Hepatocyte (in vitro differentiated cells): ENCODE measurements at places on chromosomes 7 and 10. TPM values are rescaled to one million over a fixed set of nuclear protein-coding genes. Genes with fewer than 3 reads are reported as not detected.

GRCh38 chr10:72083790-72084459, 4.4 kb downstream of the SPOCK2 start:
- H3K27me3 ChIP-seq: peaks cover 45% of the 10 kb centered on the region
- H3K36me3 ChIP-seq: no peaks in the 10 kb centered on the region
- H3K4me3 ChIP-seq: no peak overlapping the region
- no peak for DNase-seq
- H3K27ac ChIP-seq: no peak overlapping the region

- H3K4me3 ChIP-seq: no peak overlapping the region
- no peak overlapping the region for H3K27ac ChIP-seq
- H3K4me1 ChIP-seq: no peaks in the 10 kb centered on the region
- DNase-seq: no peak
- H3K36me3 ChIP-seq: no peaks in the 10 kb centered on the region
- no peaks in the 10 kb centered on the region for H3K27me3 ChIP-seq
Measured at GRCh38 chr7:131161103-131161502, 166.6 kb upstream of the MKLN1 start.

- no peak for DNase-seq
- no peaks in the 10 kb centered on the region for H3K4me1 ChIP-seq
- H3K36me3 ChIP-seq: no peaks in the 10 kb centered on the region
- no peak overlapping the region for H3K4me3 ChIP-seq
Measured at GRCh38 chr7:98241674-98242241, 10.3 kb downstream of the TECPR1 start.

GRCh38 chr10:103431902-103432301, 20.3 kb downstream of the CALHM2 start:
- no peaks in the 10 kb centered on the region for H3K4me1 ChIP-seq
- no peak for DNase-seq
- H3K4me3 ChIP-seq: no peak overlapping the region

GRCh38 chr7:32648408-32649156, 153.3 kb downstream of the AVL9 start:
- no peak for DNase-seq
- no peaks in the 10 kb centered on the region for H3K36me3 ChIP-seq
- no peaks in the 10 kb centered on the region for H3K27me3 ChIP-seq
- no peak overlapping the region for H3K27ac ChIP-seq
- no peaks in the 10 kb centered on the region for H3K4me1 ChIP-seq
- no peak overlapping the region for H3K4me3 ChIP-seq

DNA sequence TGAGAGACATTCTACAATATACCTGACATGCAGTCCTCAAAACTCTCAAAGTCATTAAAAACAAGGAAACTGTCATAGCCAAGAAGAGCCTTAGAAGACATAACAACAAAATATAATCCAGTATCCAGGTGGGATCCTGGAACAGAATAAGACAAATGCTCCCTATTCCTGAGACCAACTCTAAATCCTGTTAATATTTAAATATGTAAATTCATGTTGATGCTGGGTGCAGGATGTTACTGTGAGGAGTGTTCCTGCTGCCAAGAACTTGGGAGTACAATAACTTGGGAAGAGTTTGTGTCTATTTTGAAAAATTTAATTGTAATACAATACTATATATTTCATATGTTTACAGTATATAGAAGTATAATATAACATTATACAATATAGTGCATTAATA, 61.0 kb downstream of the FAS start:
- H3K4me3 ChIP-seq: no peak overlapping the region
- H3K27ac ChIP-seq: no peak overlapping the region
- no peaks in the 10 kb centered on the region for H3K36me3 ChIP-seq
- H3K27me3 ChIP-seq: no peaks in the 10 kb centered on the region

The BICC1 gene
- total RNA-seq: 16.4 and 20.4 TPM in 2 replicates

DNA sequence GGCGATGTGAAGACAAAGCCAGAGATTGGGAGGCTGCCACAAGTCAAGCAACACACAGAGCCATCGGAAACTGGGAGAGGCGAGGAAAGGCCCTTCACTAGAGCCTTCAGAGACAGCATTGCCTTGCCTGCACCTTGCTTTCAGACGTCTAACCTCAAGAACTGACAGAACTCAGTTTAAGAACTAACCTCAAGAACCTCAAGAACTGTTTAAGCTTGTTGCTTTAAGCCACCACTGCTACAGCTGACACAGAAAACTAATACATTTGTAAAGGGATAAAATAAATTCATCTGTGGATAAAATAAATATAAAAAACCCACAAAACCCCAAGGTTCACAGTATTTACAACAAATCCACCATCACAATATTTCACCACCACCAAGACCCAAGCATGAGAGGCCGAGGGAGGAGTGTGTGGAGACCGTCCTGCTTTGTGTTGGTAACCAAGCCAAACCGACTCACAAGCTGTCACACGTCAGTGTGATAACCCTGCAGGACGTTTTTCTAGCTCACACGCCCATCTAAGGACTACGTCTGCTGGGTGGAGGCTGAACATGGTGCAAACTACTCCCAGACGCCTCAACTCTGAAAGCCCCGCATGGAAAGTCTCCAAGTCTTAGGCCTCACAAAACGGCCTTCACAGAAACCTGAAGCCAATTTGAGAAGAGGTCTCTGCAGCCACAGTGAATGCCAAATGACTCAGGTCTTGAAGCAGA, 116.8 kb downstream of the ABLIM1 start:
- peak; percentile 49 for DNase-seq
- H3K27me3 ChIP-seq: no peaks in the 10 kb centered on the region
- H3K27ac ChIP-seq: peak overlapping the region; percentile 7
- no peak overlapping the region for H3K4me3 ChIP-seq

DNA sequence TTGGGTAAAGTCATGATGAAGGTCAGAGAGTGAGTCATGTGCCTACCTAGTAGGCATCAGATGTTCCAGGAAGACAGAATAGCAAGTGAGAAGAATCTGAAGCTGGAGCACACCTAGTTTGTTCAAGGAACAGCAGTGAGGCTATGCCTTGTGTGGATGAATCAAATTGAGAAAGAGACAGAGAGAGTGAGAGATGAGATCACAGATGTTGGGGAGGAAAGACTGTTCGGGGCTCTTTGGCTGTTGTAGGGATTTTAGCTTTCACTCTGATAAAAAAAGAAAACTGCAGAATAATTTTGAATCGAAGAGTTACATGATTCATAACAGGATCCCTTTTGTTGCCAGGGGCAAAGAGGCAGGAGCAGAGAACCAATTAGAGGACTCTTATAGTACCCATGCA, 6.3 kb downstream of the LIPF start:
- H3K36me3 ChIP-seq: no peaks in the 10 kb centered on the region
- no peaks in the 10 kb centered on the region for H3K27me3 ChIP-seq
- DNase-seq: no peak

GRCh38 chr10:33143160-33143728, 185.2 kb upstream of the ITGB1 start:
- H3K27ac ChIP-seq: peak overlapping the region; percentile 13
- H3K27me3 ChIP-seq: no peaks in the 10 kb centered on the region
- H3K4me1 ChIP-seq: no peaks in the 10 kb centered on the region
- no peak for DNase-seq
- H3K36me3 ChIP-seq: no peaks in the 10 kb centered on the region

GRCh38 chr7:51346126-51346525, 29.5 kb upstream of the COBL start:
- H3K27me3 ChIP-seq: no peaks in the 10 kb centered on the region
- DNase-seq: no peak
- no peaks in the 10 kb centered on the region for H3K36me3 ChIP-seq
- no peaks in the 10 kb centered on the region for H3K4me1 ChIP-seq
- no peak overlapping the region for H3K27ac ChIP-seq
- no peak overlapping the region for H3K4me3 ChIP-seq

DNA sequence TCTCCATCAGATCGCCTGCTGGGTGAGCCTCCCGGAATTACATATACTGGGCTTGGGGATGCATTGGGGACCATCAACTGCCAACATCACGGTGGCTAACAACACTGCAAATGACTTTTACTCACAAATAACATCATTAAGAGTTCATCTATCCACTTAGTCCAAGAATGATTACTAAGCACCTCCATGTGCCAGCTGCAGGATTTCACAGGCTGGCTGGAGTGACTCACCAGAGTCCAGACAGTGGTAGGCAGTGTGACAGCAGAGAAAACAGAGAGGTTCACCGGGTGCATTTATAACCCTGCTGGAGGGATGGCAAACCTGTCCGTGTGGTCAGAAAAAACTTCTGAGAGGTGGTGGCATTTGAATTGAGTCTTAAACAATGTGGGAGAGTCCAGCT, 3.2 kb upstream of the IGFBP3 start:
- H3K4me1 ChIP-seq: peaks cover 15% of the 10 kb centered on the region
- H3K36me3 ChIP-seq: no peaks in the 10 kb centered on the region
- DNase-seq: peak; percentile 56
- H3K4me3 ChIP-seq: no peak overlapping the region
- H3K27me3 ChIP-seq: peaks cover 13% of the 10 kb centered on the region

- no peaks in the 10 kb centered on the region for H3K36me3 ChIP-seq
- peak; percentile 43 for DNase-seq
- peaks cover 5% of the 10 kb centered on the region for H3K4me1 ChIP-seq
- H3K27ac ChIP-seq: peak overlapping the region; percentile 2
- H3K27me3 ChIP-seq: peaks cover 5% of the 10 kb centered on the region
Measured at GRCh38 chr7:25359471-25360059, 131.3 kb upstream of the NPVF start.

The NPY gene
- 6.3 and 9.4 TPM in 2 replicates for total RNA-seq

- H3K27ac ChIP-seq: no peak overlapping the region
- H3K4me3 ChIP-seq: no peak overlapping the region
- H3K4me1 ChIP-seq: no peaks in the 10 kb centered on the region
- no peak for DNase-seq
- H3K27me3 ChIP-seq: no peaks in the 10 kb centered on the region
Measured at GRCh38 chr7:36475381-36475780, 85.7 kb downstream of the ANLN start.

DNA sequence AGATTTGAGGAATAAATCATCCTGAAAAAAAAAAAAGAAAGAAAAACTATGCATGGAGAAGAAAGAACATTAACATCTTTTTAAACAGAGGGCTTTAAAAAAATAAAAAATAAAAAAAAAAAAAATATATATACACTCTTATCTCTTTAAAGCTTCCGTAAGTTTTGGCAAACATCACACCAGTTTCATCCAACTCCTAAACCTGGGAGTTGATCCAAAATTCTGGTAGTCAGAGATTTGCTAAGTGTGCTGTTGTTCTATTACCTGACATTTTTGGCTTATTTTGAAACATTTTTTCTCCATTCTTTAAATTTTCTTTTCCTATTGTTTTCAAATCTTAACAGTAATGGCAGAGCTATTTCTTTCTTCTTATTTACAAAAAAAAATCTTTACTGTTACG, 273.1 kb downstream of the AGMO start:
- no peak overlapping the region for H3K27ac ChIP-seq
- H3K27me3 ChIP-seq: no peaks in the 10 kb centered on the region
- H3K36me3 ChIP-seq: no peaks in the 10 kb centered on the region
- no peak for DNase-seq
- H3K4me3 ChIP-seq: no peak overlapping the region

DNA sequence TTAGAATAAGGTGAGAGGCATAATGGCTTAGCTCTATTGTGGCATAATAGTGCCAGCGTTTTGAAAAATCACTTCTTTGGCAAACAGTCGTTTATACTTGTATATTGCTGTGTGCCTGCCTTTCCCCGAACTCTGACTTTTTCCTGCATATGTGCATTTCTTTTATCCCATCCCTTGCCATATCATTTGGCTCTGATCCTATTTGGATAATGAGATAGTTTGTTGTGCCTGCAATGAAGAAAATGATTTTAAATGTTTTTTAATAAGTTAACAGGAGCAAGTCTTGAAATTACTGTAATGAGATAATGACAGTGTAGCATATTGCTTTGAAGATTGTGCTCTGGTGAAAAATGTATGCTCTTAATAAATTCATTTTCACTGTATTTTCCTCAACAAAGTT, 288.0 kb upstream of the LRGUK start:
- peaks cover 4% of the 10 kb centered on the region for H3K4me1 ChIP-seq
- H3K27me3 ChIP-seq: no peaks in the 10 kb centered on the region
- H3K36me3 ChIP-seq: no peaks in the 10 kb centered on the region

The CYP2C19 gene
- total RNA-seq: 44.6 and 46.4 TPM in 2 replicates

The ZNF365 gene
- 0.24 and 0.93 TPM in 2 replicates for total RNA-seq

The RUFY2 gene
- total RNA-seq: 12.7 and 19.0 TPM in 2 replicates

- H3K4me1 ChIP-seq: no peaks in the 10 kb centered on the region
- no peaks in the 10 kb centered on the region for H3K27me3 ChIP-seq
- no peaks in the 10 kb centered on the region for H3K36me3 ChIP-seq
- H3K4me3 ChIP-seq: no peak overlapping the region
- H3K27ac ChIP-seq: no peak overlapping the region
Measured at GRCh38 chr10:67401711-67402110, 294.3 kb downstream of the CTNNA3 start.

DNA sequence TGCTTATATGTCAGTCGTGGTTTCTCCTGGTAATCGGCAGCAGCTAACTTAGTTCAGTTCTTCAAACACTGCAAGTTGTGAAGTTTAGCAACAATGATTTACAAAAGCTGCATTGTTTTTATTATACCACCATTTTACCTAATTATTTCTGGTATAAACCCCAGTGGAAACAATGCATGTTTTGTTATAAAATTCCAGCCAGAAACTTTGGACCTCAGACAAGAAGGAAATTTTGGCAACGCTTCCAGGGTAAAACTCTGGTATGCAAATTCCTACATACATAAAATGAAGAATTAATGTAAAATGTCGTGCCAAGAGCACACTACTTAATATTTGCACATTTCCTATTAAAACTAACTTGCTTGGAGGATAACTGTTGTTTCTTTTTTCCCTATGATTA, 277.4 kb upstream of the LYZL1 start:
- H3K4me1 ChIP-seq: peaks cover 12% of the 10 kb centered on the region
- H3K27me3 ChIP-seq: no peaks in the 10 kb centered on the region
- no peak overlapping the region for H3K4me3 ChIP-seq
- no peaks in the 10 kb centered on the region for H3K36me3 ChIP-seq
- DNase-seq: no peak

- H3K4me1 ChIP-seq: peaks cover 25% of the 10 kb centered on the region
- H3K27me3 ChIP-seq: peaks cover 100% of the 10 kb centered on the region
- DNase-seq: peak; percentile 85
- no peaks in the 10 kb centered on the region for H3K36me3 ChIP-seq
- H3K4me3 ChIP-seq: no peak overlapping the region
- no peak overlapping the region for H3K27ac ChIP-seq
Measured at GRCh38 chr10:26215935-26216584, 514 bp upstream of the GAD2 start.

The OR2A42 gene
- 0.10 TPM in 1 of 2 replicates, not detected in the other for total RNA-seq

The CAV1 gene
- 36.0 and 47.8 TPM in 2 replicates for total RNA-seq

The CAMK2B gene
- total RNA-seq: 0.37 TPM in 1 of 2 replicates, not detected in the other

- H3K27ac ChIP-seq: no peak overlapping the region
- H3K4me1 ChIP-seq: no peaks in the 10 kb centered on the region
- H3K27me3 ChIP-seq: no peaks in the 10 kb centered on the region
- no peak overlapping the region for H3K4me3 ChIP-seq
- H3K36me3 ChIP-seq: no peaks in the 10 kb centered on the region
Measured at GRCh38 chr10:98172495-98172894, 38.0 kb downstream of the R3HCC1L start.

The HTR7 gene
- total RNA-seq: 1.6 and 1.8 TPM in 2 replicates

The SPAM1 gene
- 0.28 TPM in 1 of 2 replicates, not detected in the other for total RNA-seq
